BE2C (cell line): ENCODE measurements at places on chromosomes 1 and 21.
A peak's percentile ranks its signal among the peaks of the same experiment; 100 is the strongest.

GRCh38 chr1:205440476-205441317 lies 15.1 kb downstream of the BLACAT1 start:
- no peak for DNase-seq

DNA sequence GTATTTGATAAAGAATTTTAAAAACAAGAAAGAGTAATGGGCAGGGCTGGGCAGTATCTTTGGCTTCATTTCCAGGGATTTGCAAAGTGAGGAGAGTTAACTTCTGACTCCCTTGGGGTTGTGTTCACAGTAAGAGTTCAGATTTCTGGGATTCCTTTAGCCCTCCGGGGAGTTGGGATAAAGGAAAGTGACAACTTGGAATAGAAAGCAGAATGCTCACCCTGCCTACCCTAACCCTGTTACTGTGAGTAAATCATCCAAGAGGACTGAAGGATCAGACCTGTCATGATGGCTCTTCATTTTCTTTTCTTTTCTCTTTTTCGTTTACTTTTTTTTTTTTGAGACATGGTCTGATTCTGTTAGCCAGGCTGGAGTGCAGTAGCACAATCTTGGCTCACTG lies 76.1 kb downstream of the CACHD1 start:
- DNase-seq, result no peak

- no peak for DNase-seq
These were observed 22.3 kb downstream of the DHRS3 start for GRCh38 chr1:12595757-12596006.

DNA sequence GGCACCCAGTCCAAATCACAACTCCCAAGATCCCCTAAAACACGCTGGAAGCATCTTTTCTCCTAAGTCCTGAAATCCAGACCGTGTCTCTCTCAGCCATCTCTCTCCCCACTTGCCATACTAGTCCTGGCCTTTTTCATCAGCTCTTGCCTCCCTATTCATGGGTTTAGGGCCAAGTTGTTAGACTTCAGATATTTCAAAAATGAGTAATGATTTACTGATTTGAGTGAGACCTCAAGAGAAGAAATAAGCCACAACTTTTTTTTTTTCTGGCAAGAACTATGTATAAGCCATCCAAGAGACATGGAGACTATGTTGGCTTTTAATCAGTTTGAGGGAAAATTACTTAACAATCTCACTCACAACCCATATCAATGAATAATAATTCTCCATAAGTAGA lies 62.5 kb downstream of the TBX15 start:
- no peak for DNase-seq

GRCh38 chr1:155938220-155938627 lies 3.2 kb upstream of the RXFP4 start:
- DNase-seq, result peak; percentile 44

DNA sequence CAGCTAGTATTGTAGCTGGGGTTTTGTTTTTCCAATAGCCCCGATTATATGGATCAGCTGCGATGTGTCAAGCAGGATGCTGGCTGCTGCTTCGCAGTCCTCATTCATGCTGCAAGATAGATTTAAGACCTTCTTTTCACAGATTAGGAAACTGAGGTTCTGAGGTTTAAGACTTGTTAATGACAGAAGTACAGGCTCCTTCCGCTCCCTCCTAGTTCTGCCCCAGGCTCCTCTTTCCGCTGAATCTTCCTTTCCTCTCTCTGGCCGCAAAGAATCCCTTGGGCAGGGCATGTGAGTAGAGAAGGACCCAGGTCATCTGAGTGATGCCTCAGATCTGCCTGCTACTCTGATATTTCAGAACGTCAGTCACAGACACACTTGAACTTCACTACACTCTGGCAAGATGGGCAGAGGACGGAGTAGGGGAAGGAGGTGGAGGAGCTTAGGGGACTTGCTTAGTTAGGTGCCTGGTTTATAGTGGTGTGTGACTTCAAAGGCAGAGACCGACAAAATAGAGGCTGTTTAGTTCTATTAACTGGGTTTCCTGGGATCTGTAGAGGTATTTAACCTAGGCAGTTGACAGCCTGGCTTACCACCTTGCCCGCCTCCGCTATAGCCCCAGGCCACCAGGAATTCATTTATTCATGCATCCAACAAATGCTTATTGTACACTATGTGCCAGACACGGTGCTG lies 4.2 kb downstream of the IGSF21 start:
- DNase-seq, result no peak

GRCh38 chr21:45831991-45832740 lies 149.4 kb upstream of the COL6A1 start:
- DNase-seq, result no peak

- DNase-seq, result peak; percentile 72
These were observed 8.2 kb downstream of the SYTL1 start for GRCh38 chr1:27349784-27350662.

DNA sequence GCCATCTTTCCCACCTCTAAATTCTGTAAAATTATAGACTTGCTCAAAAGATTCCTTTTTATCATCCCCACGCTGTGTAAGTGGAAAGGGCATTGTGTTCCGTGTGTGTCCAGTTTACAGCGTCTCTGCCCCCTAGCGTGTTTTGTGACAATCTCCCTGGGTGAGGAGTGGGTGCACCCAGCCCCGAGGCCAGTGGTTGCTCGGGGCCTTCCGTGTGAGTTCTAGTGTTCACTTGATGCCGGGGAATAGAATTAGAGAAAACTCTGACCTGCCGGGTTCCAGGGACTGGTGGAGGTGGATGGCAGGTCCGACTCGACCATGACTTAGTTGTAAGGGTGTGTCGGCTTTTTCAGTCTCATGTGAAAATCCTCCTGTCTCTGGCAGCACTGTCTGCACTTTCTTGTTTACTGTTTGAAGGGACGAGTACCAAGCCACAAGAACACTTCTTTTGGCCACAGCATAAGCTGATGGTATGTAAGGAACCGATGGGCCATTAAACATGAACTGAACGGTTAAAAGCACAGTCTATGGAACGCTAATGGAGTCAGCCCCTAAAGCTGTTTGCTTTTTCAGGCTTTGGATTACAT lies 61.9 kb downstream of the POFUT2 start:
- DNase-seq, result no peak

- no peak for DNase-seq
These were observed 1.5 kb upstream of the PMVK start for GRCh38 chr1:154937988-154938386.

GRCh38 chr1:20962576-20963258 lies 175.6 kb upstream of the HP1BP3 start:
- DNase-seq, result no peak

- DNase-seq, result no peak
These were observed 306.2 kb downstream of the PTPRU start for GRCh38 chr1:29542548-29542947.

DNA sequence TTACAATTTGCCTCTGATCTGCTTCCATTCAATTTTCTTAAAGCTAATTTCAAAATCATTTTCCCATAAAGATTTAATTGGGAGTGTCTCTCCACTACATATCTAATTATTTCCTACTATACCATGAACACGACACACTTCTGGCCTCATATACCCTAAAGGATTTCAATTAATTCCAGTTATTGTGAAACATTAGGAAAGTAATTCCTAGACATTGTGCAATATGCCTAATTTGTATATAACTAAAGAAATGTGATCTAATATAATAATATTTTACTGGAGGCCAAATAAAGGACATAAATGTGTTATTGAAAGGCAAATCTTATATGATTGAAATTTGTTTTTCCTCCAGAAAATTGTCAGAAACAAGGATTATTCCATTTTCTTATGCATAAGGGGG lies 727.2 kb upstream of the ADGRL2 start:
- no peak for DNase-seq

- DNase-seq, result no peak
These were observed 239.1 kb downstream of the RERE start for GRCh38 chr1:8578132-8578877.

- DNase-seq, result no peak
These were observed 12.4 kb downstream of the SAMSN1 start for GRCh38 chr21:14533499-14534428.

DNA sequence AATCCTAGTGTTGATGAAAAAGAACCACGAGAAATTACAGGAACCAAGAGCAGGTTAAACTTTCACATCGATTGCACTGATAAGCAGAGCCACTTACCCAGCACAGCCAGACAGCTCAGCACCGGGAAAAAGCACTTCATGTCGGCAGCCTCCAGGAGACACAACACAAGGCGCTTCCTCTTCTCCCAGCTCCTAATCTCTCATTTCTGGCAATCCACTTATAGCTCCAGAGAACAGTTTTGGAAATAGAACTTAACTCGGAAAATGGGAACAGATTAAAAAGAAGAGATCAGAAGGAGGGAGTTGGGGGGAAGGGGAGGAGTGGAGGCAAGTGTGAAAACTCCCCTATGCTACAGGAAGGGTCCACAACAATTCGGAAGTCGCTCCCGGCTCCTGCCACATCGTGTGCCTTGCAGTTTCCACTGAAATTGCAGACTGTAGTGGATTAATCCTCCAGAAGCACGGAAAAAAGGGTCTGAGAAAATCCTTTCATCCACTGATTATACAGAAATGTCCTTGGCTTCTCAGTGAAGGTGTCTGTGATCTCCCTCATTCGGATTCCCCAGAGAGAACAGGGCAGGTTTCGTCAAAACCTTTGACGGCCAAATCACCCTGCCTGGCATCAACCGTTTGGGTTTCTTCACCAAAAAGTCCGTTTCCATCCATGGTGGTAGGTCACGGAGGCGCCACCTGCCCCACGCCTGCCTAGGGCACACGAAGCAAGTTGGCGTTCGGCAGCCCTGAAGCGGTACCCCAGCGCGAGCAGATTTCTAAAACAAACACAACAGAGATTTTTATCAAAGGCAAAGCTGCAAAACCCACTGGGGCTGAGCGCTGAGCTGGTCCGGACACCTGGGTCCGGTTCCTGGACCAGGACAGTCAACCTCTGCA lies 1.1 kb downstream of the IGSF3 start:
- DNase-seq, result peak; percentile 28

GRCh38 chr1:53460666-53461322 lies 1.6 kb downstream of the DMRTB1 start:
- DNase-seq, result no peak

GRCh38 chr1:151047925-151048644 lies 534 bp downstream of the C1orf56 start:
- peak; percentile 79 for DNase-seq

DNA sequence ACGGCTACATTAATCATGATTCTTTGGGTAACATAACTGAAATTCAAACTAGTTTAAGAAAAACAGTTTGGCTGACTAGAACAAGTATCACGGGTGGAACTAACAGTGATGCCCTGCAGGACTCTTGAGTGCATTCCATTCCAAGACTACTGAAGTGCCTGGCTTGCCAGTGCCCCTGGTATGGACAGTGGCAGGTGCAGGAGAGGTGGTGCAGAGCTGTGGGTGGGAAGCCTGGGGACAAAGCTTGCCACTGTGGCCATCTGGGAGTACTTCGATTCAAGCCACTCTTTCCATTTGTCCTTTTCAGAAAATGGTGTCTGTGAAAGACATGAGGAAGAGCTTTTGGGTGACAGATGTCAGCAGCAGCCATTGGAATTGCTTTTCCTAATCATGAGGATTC lies 166.5 kb downstream of the RRAGC start:
- DNase-seq, result no peak

DNA sequence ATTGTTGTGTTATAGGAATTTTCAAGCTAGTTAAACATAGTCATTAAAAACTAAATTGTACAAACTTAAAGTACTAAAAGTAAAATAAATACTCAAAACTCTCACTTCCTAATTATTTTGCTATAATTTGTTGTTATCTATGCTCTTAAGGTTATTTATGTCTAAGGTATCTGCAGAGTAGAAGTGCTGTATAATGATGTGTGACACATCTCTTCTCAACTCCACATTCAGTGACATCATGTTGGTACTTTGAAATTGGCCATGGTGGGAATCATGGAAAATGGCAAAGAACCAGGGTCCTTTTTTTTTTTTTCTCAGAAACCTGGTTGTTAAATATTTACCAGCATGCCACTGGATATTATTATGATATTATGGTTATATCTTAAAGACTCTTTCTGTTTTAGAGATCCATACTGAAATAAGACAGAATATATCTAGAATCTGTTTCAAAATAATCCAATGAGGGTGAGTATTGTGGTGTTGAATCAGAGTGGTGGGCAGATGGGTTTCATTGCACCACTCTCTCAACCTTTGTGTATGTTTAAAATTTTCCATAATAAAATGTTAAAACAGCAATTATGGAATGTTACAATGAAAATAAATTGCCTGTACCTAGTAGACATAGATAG lies 22.4 kb downstream of the LRRC8B start:
- DNase-seq, result no peak

DNA sequence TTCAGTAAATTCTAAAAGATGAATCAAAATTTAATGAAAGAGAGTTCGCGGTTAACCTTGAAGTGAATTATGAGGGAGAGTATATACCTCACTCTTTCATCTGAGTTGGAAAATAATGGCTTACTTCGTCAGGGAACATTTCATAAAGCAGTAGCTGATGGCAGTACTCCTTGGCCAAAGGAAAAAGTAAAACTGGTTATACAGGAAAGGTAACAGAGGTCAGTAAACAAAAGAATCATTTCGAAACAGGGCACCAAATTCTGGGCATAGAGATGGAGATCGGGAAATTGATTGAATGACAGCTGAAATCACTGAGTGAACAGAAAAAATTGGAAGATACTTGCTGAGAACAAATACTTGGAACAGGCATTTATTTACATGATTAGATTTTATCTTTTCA lies 199.0 kb downstream of the OLFM3 start:
- no peak for DNase-seq

DNA sequence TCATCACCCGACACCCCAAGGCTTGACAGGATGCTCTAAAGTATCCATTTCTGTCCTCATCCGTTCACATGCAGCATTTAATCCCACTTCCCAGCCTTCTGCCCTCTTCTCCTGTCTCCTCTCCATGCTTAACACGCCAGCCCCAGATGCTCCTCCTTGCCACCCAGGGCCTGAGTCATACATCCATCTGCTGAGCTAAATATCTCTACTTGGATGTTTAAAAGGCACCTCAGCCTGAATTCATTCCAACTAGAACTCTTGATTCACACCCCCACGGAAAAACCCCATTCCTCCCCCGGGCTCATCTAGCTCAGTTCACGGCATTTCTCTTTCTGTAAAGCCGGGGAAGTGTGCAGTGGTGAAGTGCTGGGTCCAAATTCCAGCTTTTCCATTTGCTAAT lies 27.7 kb downstream of the TEX35 start:
- no peak for DNase-seq

DNA sequence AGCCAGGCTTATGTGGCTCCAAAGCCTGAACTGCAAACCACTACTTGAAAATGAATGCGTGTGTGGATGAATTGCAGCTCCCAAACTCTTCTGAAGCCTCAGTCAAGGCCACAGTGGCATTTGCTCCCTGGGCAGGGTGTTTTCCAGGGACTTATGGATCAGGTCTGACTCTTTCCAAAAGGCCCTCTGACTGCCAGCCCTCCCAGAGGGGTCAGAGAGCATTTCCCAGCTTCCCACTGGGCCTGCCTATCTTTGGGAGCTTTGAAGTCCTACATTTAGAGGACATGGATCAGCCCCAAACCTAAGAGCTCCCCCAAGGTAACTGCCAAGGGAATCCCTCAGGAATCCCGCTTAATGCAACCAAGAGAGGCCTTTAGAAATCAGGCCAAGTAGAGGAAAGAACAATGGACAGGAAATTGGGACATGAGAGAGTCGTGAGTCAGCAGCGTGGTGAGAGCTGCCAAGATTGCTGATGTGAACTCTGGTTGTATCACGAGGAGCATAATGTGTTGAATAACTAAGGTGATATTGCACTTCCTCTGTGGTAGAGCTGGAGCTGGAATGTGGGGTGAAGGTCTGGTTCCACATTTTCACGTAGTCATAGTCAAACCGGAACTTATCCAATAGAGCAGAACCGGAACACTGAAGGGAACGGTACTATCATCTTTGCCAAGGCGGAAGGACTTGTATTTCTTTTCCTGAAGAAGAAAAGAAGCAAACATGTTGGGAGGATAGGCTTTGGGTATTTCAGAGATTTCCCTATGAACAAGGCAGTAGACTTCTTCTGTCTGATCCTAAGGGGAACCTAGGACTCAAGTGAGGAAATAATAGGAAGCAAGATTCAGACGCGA lies 99.4 kb upstream of the JUN start:
- DNase-seq, result no peak
